ENCODE measurements at places on chromosomes 11 and 22.
A peak's percentile ranks its signal among the peaks of the same experiment; 100 is the strongest.

GRCh38 chr11:113529606-113530005 is 54.4 kb upstream of the DRD2 start:
- DNase-seq, result no peak

GRCh38 chr22:20509344-20510047 is 2.1 kb downstream of the MED15 start:
- peak; percentile 48 for DNase-seq

DNA sequence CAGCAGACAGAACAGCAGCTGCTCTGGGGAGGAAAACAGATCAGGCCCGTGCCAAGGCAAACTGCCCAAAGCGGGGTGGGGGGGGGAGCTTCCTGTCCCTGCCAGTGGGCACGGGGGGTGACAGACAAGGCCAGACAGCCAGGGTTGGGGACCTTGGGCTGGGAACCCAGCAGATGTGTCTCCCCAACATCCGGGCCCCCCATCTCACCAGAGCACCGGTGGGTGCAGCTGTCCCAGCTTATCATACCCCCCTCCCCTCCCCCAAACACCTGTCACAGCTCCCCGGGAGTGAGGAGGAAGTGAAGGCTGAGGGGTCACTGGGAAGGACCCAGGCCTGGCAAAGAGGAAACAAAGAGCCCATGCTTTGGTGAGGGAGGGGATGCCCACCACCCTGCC is 1.3 kb downstream of the PPP1R14B start:
- peak; percentile 45 for DNase-seq

- no peak for DNase-seq
Observed at GRCh38 chr11:65382804-65383368, 440 bp upstream of the SLC25A45 start.

DNA sequence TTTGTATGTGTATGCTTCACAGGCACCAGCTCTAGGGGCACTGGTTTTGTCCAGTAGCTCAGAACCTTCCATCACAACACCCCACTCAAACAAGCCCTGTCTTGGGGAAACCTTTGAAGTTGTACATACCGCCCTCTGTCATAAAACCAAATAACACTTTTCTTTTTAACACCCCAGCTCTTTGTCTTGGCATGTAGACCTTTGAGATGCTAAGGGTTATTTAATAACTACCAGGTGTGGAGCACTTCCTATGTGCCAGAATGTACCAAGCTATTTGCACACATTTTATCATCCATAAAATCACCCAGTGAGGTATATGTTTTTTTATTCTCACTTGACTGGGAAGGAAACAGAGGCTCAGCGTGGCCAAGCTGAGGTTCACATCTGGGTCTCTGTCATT is 50.6 kb downstream of the CYB5R2 start:
- DNase-seq, result no peak

DNA sequence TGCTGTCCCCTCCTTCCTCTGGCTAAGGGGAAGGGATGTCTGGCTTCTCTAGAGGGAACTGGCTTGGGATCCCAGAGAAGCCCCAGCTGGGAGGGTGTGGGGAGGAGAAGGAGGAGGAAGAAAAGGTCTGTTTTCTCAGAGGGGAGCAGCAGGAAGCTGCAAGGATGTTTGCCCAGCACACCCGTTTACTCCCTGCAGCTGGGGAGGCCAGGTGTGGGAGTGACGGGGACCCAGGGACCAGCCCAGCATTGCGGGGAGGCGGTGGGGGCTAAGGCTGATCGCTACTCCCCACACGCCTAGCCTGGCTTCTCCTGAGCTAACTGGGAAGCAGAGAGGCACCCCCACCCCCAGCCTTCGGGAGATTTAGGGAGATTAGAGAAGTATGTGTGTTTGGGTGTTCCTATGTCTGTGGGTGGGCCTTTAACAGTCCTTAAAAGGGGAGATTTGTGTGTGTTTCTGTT is 3.9 kb downstream of the CREB3L1 start:
- DNase-seq, result no peak

- no peak for DNase-seq
Observed at GRCh38 chr11:61713906-61714305, 33.7 kb downstream of the DAGLA start.

- DNase-seq, result no peak
Observed at GRCh38 chr11:9091044-9091922, at the start of gene SCUBE2. Gene SCUBE2 (minus strand): TSS chr11:9091599. CDS start chr11:9091528, 71 bp downstream.

- DNase-seq, result no peak
Observed at GRCh38 chr11:100031973-100032372, 655.1 kb upstream of the ARHGAP42 start.

- no peak for DNase-seq
Observed at GRCh38 chr11:3907590-3907989, 52.1 kb downstream of the STIM1 start.

DNA sequence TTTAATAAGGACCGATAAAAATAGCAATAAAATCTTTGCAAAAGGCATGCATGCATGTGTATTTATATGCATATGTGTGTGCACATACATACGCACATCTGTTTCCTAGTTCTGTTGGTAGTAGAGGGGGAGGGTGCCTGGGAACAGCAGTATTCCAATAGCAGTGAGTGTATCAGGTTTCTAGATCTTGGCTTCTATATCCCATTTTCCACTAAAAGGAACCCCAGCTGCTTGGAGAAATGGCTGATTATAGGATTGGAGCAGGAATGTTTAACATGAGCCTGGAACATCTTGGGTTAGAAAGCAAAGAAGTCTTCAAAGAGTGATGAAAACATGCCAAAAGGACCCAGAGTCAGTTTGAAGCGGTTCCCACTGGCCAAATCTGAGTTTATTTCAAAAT is 21.0 kb downstream of the TNRC6B start:
- DNase-seq, result no peak

DNA sequence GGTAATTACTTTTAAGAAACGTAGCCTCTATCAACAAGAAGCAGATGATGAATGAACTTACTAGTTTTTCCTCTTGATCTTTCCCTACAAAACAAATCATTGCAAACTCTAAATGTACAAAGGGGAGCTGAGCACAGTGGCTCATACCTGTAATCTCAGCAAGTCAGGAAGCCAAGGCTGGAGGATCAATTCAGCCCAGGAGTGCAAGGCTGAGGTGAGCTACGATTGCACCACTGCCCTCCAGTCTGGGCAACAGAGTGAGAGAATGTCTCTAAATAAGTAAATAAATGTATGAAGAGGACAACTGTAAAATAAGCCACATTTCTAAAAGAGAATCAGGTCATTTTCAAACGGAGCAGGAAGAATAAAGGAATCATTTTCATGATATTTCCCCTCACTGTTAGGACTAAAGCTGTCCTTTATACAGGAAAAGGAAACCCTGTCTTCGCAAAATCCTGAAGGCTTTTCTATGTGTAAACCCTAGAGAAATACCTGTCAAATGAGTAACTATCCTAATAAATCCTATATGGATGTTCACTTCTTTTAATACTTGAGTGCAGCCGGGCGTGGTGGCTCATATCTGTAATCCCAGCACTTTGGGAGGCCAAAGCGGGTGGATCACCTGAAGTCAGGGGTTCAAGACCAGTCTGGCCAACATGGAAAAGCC is 41.2 kb downstream of the RRAS2 start:
- no peak for DNase-seq

GRCh38 chr22:31104869-31105268 is 2.5 kb downstream of the SELENOM start:
- no peak for DNase-seq

DNA sequence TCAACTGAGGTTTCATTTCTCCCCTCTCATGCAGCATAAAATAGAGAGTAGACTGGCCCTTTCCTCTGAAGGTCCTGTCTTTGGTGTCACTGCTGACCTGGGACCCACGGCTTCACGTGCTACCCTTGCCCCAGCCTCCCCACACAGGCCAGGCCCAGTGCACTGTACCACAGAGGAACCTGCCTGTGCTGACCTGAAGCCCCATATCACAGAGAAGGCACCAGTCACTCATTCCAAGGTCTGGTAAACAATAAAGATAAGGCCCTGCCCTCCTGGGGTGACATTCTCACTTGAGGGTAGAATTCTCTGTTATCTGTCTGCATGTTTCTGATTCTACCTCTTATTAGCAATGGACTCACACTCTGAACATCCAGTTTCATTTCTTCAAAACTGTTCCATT is 51.3 kb downstream of the RPL27A start:
- DNase-seq, result no peak

GRCh38 chr11:65210748-65211147 is 29.0 kb downstream of the CAPN1 start:
- DNase-seq, result no peak

DNA sequence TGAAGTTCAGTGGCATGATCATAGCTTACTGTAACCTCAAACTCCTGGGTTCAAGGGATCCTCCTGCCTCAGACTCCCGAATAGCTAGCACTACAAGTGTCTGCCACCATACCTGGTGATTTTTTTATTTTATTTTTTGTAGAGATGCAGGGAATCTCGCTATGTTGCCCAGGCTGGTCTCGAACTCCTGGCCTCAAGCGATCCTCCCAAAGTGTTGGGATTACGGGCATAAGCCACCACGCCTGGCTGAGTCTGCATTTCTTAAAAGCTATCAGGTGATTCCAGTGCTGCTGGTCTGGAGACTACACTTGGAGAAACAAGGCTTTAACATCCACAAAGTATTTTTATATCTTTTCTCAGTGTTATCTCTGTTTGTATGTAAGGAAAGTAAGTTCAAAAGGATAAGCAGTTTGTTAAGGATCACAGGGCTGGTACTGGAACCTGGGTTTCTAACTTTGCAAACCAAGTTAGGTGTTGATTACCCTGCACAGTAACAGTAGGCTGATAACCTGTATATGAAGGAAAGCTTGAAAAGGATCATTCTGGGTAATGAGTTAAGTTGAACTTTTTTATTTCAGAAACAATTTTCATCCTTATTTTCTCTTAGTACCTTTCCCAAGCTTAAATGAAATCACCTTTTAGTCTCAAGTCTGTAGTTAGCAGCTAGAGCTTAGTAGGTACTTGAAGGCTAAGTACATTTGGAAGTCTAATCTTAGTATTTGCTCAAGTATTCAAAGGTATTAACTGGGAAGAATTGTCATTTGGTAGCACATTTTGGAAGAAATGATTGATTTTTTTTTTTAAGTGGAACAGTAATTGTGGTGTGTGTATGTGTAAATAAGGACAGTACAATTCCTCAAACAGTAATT is 12.5 kb downstream of the ACER3 start:
- no peak for DNase-seq

DNA sequence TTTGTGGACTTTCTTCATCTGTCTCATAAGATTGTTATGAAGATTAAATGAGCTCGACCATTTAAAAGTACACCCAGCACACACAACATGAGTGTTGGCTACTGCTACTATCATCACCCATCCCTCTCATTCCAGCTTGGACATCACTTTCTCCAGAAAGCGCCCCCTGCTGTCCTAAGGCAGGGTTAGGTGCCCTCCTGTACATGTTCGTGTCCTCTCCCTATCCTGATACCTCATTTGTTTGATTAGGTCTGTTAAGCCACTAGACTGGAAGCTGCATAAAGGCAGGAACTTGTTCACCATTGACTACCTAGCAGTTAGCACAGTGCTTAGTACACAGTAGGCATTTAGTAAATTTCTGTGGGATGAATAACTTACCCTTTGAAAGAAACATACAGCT is 85.5 kb downstream of the ENTHD1 start:
- DNase-seq, result peak; percentile 3

- no peak for DNase-seq
Observed at GRCh38 chr11:66281776-66282467, 3.9 kb downstream of the CNIH2 start.

GRCh38 chr11:33161120-33162005 is at the start of gene CSTF3:
Gene CSTF3 (minus strand): TSS chr11:33161480. CDS start chr11:33161325, 155 bp downstream.
- DNase-seq, result peak; percentile 96

GRCh38 chr22:41996826-41997225 is 1.8 kb upstream of the WBP2NL start:
- no peak for DNase-seq

DNA sequence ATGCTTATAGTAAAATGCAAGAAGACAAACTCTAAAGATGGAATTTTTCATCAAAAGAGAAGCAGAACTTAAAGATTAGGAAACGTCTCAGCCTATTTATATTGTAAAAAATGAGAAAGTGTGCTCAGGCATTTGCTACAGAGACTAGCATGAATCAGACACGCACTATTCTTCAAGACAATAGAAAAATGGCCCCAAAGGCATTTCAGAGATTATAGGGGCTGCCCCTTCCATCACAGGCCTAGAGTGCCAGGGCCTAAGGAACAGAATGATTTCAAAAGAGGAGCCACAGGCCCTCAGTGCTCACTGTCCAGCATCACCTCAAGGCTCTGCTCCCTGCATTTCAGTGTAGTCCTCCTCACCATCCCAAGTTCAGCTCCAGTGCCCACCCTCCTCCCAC is 27.5 kb downstream of the TNKS1BP1 start:
- DNase-seq, result no peak

DNA sequence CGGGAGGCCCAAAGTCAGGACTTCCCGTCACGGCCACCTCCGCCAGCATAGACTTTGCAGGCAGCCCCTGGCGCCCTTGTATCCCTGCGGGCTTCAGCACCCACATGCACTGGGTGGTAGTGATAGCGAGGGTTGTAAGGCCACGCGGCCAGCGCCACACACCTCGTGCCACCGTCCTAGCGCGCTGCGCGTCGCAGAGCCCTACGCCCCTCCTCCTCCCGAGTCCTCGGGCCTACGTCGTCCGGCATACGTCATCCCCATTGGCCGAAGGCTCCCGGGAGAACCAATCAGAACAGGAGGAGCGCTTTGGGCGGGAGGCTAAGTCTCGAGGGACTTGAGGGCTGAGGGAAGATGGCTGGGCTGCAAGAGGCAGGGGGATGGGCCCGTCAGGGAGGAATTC is 1.3 kb upstream of the BTBD18 start:
- no peak for DNase-seq

DNA sequence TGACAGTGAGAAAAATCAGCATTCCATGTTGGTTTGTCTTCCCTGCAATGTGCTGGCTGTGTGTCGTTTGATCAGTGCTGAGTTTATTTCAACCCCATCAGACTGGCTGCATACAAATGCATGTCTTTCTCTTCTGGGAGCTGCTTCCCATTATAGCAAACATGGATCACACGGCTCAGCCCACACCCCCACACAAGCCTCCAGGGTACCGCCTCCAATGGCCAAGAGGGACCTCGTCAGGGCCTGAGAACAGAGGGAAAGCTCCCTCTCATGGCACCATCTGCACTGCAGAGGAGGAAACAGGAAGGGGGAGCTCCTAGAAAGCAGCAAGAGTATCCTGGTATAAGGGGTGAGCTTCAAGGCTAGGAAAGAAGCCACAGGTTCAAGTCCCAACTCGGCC is 214.2 kb downstream of the LARGE1 start:
- DNase-seq, result no peak

GRCh38 chr11:119380827-119381180 is 686 bp downstream of the USP2 start:
- DNase-seq, result no peak

DNA sequence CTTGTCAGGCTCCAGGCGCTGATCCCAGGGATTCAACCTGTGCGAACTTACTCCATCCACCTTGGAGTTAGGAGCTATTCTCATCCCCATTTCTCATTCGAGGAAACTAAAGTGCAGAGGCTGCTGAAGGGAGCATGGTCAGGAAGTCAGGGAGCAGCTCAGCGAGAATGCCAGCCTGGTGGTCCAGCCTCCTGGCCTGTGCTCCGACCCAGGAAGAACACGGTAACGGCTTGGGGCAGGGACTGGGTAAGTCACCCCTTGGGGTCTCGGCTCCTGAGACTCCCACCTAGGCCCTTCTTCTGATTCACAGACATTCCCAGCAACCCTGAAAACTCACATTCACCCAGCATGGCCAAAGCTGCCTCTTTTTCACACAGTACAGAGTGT is 132.8 kb downstream of the CRYBB2 start:
- DNase-seq, result no peak

GRCh38 chr11:31340903-31341572 is 28.5 kb downstream of the DCDC1 start:
- DNase-seq, result peak; percentile 1

GRCh38 chr11:14181121-14181520 is 177.9 kb downstream of the RRAS2 start:
- no peak for DNase-seq

- peak; percentile 52 for DNase-seq
Observed at GRCh38 chr11:43852057-43852636, 28.5 kb upstream of the ALKBH3 start.
